ENCODE measurements at places on chromosomes 13 and 19. TPM values are rescaled to one million over a fixed set of nuclear protein-coding genes. Genes with fewer than 3 reads are reported as not detected.

DNA sequence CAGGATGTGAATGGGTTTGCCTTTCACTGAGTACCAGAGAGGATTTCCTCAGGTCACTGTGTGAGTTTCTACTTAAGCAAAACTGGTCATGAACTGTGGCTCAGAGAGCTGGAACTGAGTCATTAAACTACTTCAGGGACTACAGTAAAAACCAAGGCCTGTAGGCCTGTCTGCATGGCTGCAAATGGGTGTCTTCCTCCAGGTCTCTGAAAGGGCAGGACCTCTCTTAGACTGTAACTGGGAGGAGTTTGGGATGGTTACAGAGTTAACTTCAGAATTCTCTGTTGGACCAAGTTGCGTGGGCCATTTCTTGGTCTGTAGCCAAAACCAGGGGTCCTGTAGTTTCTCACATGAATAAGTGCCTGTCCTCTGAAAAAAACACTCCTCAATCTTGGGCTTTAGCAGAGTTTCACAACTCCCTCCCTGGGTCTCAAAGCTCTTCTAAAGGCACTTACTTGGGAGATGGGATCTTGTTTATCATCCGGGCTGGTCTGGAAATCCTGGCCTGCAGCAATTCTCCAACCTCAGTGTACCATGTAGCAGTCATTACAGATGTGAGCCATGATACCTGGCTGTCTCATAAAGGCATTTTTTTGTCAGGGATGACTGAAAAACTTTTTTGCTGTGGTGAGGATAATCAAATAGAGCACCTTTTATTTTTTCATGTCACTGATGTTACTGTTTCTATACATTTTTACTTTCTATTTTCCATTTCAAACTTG lies 19.7 kb downstream of the ZNF714 start:
- H3K27ac ChIP-seq = no peak overlapping the region
- no peak for DNase-seq
- no peaks in the 10 kb centered on the region for H3K27me3 ChIP-seq
- no peaks in the 10 kb centered on the region for H3K4me1 ChIP-seq

DNA sequence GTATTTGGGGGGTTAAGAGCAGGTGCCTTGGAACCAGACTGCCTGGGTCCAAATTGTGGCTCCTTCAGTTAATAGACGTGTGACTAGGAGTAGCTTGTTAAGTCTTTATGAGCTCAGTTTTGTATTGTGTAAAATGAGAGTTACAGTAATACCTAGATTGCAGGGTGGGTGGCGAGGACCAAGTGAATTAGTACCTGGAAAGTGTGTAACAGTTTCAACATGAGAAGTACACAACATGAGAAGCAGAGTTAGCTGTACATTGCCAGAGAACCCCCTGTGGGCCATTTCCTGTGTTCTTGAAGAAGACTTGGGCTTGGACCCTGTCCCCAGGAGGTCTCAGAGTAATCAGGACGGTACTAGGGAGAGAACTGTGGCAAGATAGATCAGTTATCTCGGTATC lies 36.8 kb downstream of the PPP2R1A start:
- no peak for DNase-seq
- H3K4me1 ChIP-seq = peaks cover 11% of the 10 kb centered on the region
- no peak overlapping the region for H3K4me3 ChIP-seq
- peaks cover 78% of the 10 kb centered on the region for H3K36me3 ChIP-seq

GRCh38 chr19:35090506-35091214 lies 25.0 kb upstream of the FXYD3 start:
- H3K27ac ChIP-seq = no peak overlapping the region
- H3K4me3 ChIP-seq = peak overlapping the region; percentile 68
- H3K27me3 ChIP-seq = no peaks in the 10 kb centered on the region
- no peak for DNase-seq

DNA sequence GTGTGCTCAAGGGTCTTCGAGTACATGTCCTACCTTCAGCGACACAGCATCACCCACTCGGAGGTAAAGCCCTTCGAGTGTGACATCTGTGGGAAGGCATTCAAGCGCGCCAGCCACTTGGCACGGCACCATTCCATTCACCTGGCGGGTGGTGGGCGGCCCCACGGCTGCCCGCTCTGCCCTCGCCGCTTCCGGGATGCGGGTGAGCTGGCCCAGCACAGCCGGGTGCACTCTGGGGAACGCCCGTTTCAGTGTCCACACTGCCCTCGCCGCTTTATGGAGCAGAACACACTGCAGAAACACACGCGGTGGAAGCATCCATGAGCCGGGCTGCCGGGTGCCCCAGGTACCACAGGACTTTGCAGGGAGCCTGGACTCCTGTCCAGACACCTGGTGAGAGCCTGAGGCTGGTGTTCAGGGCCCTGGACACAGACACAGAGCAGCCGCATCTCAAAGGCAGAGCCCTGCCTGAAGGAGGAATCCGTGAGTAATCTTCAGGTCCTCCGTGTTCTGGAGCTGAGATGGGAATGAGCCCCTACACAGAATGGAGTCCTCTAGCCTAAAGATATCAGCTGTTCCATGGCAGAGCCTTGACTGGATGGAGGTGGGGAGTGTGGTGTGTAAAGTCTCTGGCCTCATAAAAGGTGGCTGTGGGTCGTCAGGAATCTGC lies 1.5 kb downstream of the ZNF581 start:
- peak overlapping the region; percentile 96 for H3K27ac ChIP-seq
- peak overlapping the region; percentile 86 for H3K4me3 ChIP-seq
- H3K36me3 ChIP-seq = peaks cover 28% of the 10 kb centered on the region

DNA sequence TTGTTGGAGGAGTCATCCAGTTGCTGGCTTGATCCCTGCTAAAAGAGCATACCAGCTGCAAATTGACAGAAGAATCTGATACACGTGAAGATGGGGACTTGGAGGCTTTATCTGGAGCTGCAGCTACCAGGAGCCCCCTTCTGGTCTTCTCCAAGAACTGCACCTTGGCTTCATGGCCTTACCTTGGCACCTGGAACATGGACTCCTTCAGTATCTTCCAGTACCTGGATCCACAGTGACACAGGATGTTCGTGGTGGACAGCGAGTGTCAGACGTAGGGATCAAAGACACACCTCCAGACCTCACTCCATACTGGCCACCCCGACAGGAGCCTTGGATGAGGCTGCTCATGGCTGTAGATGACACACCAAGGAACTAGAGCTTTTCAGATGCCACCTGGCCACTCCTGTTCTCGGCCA lies 9.9 kb upstream of the ACSBG2 start:
- peaks cover 5% of the 10 kb centered on the region for H3K4me1 ChIP-seq
- peaks cover 2% of the 10 kb centered on the region for H3K27me3 ChIP-seq
- no peak overlapping the region for H3K27ac ChIP-seq
- peak; percentile 32 for DNase-seq

Gene TNFSF9
- 7.1 TPM for total RNA-seq

GRCh38 chr13:27106144-27106543 lies 65.5 kb downstream of the USP12 start:
- no peak for DNase-seq
- H3K4me3 ChIP-seq = no peak overlapping the region
- peaks cover 54% of the 10 kb centered on the region for H3K36me3 ChIP-seq
- peaks cover 20% of the 10 kb centered on the region for H3K4me1 ChIP-seq
- H3K27me3 ChIP-seq = no peaks in the 10 kb centered on the region

GRCh38 chr13:46728777-46729176 lies 68.2 kb downstream of the ESD start:
- H3K36me3 ChIP-seq = peaks cover 84% of the 10 kb centered on the region
- no peak overlapping the region for H3K27ac ChIP-seq
- no peaks in the 10 kb centered on the region for H3K4me1 ChIP-seq
- H3K4me3 ChIP-seq = no peak overlapping the region
- no peaks in the 10 kb centered on the region for H3K27me3 ChIP-seq

- no peak overlapping the region for H3K27ac ChIP-seq
- DNase-seq = no peak
- H3K4me3 ChIP-seq = no peak overlapping the region
- no peaks in the 10 kb centered on the region for H3K27me3 ChIP-seq
- H3K36me3 ChIP-seq = peaks cover 47% of the 10 kb centered on the region
- H3K4me1 ChIP-seq = peaks cover 55% of the 10 kb centered on the region
These were observed 16.0 kb downstream of the ZC3H4 start for GRCh38 chr19:47097396-47098201.

DNA sequence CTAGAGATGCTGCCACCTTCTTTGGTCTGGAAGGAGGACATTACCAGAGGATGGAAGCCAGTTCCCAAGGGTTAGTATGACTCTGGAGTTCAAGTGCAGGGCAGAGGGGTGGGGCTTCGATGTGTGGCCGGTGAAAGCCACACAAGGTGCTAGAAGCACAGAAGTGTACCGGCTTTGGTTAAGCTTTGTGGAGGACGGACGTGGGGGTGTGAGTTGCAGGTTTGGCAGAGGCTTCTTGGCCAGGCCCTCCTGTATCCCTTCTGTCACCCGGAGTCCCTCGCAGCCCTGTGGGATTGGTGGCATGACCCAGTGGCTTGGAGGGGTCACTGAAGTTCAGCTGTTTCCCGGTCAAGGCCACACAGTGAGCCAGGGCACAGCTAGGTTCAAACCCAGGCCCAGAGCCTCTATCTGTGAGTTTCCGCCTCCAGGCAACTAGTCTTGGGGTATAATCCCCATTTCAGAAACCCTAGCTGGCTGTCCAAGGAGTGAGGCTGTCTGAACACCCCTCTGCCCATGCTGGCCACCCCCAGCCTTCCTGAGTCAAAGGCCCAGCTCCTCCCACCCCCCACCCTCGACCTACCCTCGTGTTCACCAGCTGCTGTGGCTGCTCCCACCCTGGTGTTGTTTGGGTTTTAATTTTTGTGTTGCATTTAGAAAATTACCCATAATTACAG lies 4.6 kb upstream of the SSBP4 start:
- H3K4me3 ChIP-seq = no peak overlapping the region
- H3K27ac ChIP-seq = no peak overlapping the region
- H3K36me3 ChIP-seq = no peaks in the 10 kb centered on the region
- no peak for DNase-seq
- peaks cover 58% of the 10 kb centered on the region for H3K27me3 ChIP-seq

Gene GPR12
- total RNA-seq = not detected

- peaks cover 20% of the 10 kb centered on the region for H3K4me1 ChIP-seq
- no peak overlapping the region for H3K4me3 ChIP-seq
- peaks cover 27% of the 10 kb centered on the region for H3K27me3 ChIP-seq
- H3K36me3 ChIP-seq = no peaks in the 10 kb centered on the region
These were observed 526.9 kb downstream of the MYO16 start for GRCh38 chr13:109156181-109156935.

DNA sequence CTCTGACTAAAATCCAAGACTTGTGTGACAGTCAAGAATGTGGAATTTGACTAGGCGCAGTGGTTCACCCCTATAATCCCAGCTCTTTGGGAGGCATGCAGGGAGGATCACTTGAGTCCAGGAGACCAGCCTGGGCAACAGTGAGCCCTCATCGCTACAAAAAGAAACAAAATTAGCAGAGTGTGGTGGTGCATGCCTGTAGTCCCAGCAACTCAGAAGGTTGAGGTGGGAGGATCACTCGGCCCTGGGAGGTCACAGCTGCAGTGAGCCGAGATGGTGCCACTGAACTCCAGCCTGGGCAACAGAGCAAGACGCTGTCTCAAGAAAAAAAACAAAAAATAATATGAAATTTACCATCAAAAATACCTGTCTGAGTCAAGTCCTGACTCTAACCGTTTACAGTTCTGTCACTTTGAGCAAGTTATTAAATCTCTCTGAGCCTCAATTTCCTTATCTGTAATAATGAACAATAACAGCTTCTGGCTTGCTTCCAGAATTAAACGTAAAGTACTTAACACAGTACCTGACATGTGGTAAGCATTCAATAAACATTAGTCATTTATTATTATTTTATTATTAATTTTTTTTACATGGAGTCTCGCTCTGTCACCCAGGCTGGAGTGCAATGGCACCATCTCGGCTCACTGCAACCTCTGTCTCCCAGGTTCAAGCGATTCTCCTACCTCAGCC lies 204.6 kb upstream of the TSC22D1 start:
- H3K4me1 ChIP-seq = no peaks in the 10 kb centered on the region
- H3K4me3 ChIP-seq = no peak overlapping the region
- H3K27ac ChIP-seq = no peak overlapping the region
- peaks cover 9% of the 10 kb centered on the region for H3K27me3 ChIP-seq
- H3K36me3 ChIP-seq = no peaks in the 10 kb centered on the region

Gene SIGLECL1
- total RNA-seq = not detected

DNA sequence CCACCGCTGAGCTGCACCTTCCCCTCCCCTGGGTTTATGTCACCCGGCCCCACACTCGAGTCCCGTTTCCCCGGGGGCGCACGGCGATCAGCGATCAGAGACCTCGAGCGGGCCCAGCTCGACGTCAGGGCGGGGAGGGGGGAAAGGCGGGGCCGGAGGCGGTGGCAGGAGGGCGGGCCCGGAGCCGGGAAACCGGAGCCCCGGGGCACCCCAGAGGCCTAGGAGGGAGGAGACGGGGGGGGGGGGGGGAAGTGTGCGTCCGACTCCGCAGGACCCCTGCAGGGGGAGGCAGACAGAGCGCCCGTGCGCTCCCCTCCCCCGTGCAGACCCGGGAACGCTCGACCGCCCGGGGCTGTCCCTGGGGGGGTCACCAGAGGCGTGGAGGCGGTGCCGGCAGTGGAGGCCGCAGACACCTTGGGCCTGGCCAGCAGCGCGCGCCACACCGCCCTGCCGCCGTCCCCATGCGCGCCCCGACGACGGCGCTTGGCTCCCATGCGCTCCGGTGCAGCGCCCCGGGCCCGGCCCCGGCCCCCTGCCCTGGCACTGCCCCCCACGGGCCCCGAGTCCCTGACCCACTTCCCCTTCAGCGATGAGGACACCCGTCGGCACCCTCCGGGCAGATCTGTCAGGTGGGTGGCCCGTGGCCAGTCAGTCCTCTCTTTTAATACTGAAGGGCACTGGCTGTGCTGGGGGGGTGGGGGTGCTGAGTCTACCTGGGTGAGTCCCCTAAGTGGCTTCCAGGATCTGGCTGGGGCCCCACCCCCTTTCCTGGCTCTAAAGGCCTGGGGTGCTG lies 11.8 kb downstream of the PDE4A start:
- H3K27me3 ChIP-seq = peaks cover 6% of the 10 kb centered on the region
- peak; percentile 73 for DNase-seq
- H3K4me1 ChIP-seq = peaks cover 61% of the 10 kb centered on the region
- H3K36me3 ChIP-seq = peaks cover 2% of the 10 kb centered on the region

- H3K36me3 ChIP-seq = no peaks in the 10 kb centered on the region
- DNase-seq = peak; percentile 63
- H3K4me3 ChIP-seq = peak within 1 kb of the TSS; percentile 75
- peaks cover 35% of the 10 kb centered on the region for H3K27me3 ChIP-seq
- H3K4me1 ChIP-seq = peaks cover 25% of the 10 kb centered on the region
These were observed at the start of gene RGCC for GRCh38 chr13:41456768-41457588. RGCC (plus strand) TSS chr13:41457550; CDS start chr13:41457708, 158 bp downstream.

DNA sequence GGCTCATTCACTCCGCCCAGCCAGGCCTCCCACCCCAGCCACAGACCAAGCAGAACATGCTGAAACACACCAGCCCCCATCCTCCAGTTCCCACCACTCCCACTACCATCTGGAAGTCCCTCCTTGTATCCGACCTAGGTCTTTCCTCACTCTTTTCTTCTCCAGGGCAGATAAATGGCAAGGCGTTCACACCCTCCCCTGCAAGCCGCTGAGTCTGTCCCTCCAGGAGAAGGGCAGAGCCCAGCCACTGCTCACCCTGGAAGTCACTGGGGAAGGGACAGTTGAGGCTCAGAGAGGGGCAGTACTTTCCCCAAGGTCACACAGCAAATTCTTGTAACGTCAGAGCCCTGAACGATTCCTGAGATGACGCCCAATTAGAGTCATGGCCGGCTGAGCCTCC lies 45.5 kb upstream of the NFIC start:
- H3K27ac ChIP-seq = no peak overlapping the region
- no peak overlapping the region for H3K4me3 ChIP-seq
- no peak for DNase-seq
- H3K4me1 ChIP-seq = no peaks in the 10 kb centered on the region

Gene GFY
- not detected for total RNA-seq

Gene EDNRB
- not detected for total RNA-seq

- no peaks in the 10 kb centered on the region for H3K36me3 ChIP-seq
- H3K4me3 ChIP-seq = peak overlapping the region; percentile 85
These were observed 63.1 kb downstream of the SERP2 start for GRCh38 chr13:44436589-44437337.

Gene IL12RB1
- total RNA-seq = 19.9 TPM

GRCh38 chr13:47186471-47186870 lies 289.6 kb upstream of the HTR2A start:
- H3K36me3 ChIP-seq = no peaks in the 10 kb centered on the region
- H3K27me3 ChIP-seq = peaks cover 17% of the 10 kb centered on the region
- no peak for DNase-seq
- H3K27ac ChIP-seq = no peak overlapping the region
- no peak overlapping the region for H3K4me3 ChIP-seq

Measured in activated B cell treated with CpG ODN at 0.5 μM for 24 hours (primary cell).